ENCODE measurements at places on chromosomes 12 and 14. TPM values are rescaled to one million over a fixed set of nuclear protein-coding genes. Genes with fewer than 3 reads are reported as not detected.

The TXNRD1 gene
- 44.2 TPM for total RNA-seq

DNA sequence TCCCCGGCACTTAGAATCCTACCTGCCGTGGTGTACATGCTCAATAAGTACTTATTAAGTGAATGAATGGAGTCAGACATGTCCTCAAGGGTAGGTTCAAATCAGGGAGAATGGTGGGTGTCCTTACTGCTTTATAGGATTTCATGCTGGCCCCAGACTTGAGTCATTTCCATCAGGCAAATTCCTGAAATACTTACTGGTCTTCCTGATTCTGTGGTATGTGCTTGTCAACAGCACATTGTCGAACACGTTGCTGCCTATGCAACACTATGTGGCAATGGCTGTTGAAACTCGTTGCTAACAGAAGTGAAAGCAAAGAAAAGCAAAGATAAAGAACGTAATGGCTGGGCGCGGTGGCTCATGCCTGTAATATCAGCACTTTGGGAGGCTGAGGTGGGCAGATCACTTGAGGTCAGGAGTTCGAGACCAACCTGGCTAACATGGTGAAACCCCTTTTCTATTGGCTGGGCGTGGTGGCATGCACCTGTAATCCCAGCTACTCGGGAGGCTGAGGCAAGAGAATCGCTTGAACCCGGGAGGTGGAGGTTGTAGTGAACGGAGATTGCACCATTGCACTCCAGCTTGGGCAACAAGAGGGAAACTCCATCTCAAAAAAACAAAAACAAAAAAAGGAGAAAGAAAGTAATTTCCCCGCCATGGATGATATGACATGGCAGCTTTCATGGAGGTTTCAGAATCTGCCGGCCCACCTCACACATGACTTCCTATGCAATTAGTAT, 214.9 kb downstream of the ZFP36L1 start:
- no peaks in the 10 kb centered on the region for H3K36me3 ChIP-seq
- no peak overlapping the region for H3K4me3 ChIP-seq
- peaks cover 42% of the 10 kb centered on the region for H3K4me1 ChIP-seq
- H3K27me3 ChIP-seq: no peaks in the 10 kb centered on the region
- no peak overlapping the region for H3K27ac ChIP-seq
- DNase-seq: peak; percentile 70

GRCh38 chr12:98645572-98646067, 530 bp downstream of the APAF1 start:
- peak overlapping the region; percentile 98 for H3K4me3 ChIP-seq
- DNase-seq: peak; percentile 45
- peak overlapping the region; percentile 95 for H3K27ac ChIP-seq
- no peaks in the 10 kb centered on the region for H3K4me1 ChIP-seq

GRCh38 chr14:105336477-105337287, 22.1 kb downstream of the PACS2 start:
- peak overlapping the region; percentile 75 for H3K27ac ChIP-seq
- peaks cover 82% of the 10 kb centered on the region for H3K4me1 ChIP-seq

- no peak for DNase-seq
- H3K4me1 ChIP-seq: no peaks in the 10 kb centered on the region
- no peaks in the 10 kb centered on the region for H3K36me3 ChIP-seq
- H3K27me3 ChIP-seq: peaks cover 3% of the 10 kb centered on the region
- no peak overlapping the region for H3K4me3 ChIP-seq
Measured at GRCh38 chr12:131634037-131634436, 76.9 kb upstream of the SFSWAP start.

The RDH16 gene
- 0.27 TPM for total RNA-seq

DNA sequence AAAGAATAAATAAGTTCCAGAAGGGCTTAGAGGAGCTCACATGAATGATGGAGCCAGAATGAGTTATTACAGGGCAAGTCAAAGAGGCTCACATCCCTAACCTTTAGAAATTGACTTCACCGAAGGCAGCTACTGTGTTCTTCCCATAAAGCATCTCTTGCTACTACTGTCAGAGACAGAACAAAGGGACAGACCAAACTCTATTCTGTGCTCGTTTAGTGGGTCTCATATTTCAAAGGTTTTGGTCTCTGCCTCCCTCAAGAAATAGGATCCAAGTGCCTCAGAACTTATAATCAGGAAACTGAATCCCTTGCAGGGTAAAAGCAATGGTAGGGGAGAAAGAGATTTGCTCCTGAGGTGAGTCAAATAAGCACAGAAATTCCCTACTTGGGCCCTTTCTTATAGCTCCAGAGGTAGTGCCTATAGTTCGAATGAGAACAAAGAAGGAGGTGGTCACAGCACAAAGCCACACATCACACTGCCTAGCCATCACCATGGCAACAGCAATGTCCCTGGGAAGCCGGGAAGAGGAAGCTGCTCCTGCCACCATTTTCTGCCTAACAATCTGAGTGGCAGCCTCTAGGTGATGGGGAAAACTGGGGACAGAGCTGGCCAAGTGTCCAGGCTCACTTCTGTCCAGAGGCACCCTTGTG, 294.9 kb downstream of the FOXN3 start:
- no peak for DNase-seq
- no peak overlapping the region for H3K4me3 ChIP-seq
- no peaks in the 10 kb centered on the region for H3K27me3 ChIP-seq
- H3K4me1 ChIP-seq: no peaks in the 10 kb centered on the region
- no peaks in the 10 kb centered on the region for H3K36me3 ChIP-seq
- H3K27ac ChIP-seq: no peak overlapping the region

DNA sequence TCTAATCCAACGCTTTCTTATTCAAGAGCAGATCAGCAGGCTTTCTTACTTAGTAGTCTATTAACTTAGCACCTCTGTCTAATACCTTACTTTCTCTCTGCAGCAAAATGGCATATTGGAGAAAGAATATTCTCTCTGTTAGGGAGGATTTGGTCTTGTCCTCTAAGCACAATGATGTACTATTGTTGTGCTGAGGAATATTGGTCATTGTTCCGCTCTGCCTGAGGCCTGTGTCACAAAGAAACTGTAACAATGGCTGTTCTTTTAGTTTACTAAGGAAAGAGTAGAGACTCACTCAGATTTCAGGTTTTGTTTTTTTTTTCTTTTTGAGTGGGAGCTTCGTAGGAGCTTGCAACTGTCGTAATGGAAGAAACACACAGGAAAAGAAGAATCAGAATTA, 1358.8 kb downstream of the LRFN5 start:
- no peak overlapping the region for H3K27ac ChIP-seq
- no peaks in the 10 kb centered on the region for H3K4me1 ChIP-seq
- H3K4me3 ChIP-seq: no peak overlapping the region

All from muscle of leg (tissue), 16 donors.